ENCODE measurements at places on chromosomes 3 and 15.

DNA sequence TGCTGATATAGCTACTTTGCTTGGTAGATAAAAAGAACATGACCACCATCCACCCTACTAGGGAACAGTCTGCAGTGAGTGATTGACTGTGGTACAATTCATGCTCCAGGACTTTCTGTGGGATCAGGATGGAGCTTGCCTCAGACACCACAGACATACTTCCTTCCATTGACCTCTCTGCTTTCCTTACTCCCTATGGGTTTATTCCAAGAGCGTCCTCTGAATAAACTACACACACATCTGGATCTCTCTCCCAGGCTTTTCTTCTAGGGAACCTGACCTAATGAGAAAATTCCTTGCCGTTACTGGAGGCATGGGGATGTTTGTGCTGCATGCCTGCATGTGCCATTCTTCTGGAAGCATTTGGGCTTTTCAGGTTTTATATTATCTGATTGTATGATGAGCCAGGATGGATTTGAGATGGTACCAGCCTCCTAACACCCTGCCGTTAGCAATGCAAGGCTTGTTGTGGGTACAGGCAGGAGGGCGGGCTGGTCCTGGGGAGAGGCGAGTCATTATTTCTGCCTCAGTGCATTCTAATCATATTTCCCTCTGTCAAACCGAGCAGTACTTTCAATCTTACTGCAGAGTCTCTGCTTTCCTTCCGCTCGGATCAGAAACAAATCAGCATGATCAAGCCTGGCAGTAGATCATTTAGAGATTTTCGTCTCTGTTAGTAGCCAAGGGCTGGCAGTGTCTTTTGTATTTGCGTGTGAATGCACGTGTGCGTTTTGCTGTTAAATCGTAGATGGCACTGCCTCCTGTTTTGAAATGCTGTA is 279.2 kb downstream of the PDCD6IP start:
- DNase-seq: no peak

DNA sequence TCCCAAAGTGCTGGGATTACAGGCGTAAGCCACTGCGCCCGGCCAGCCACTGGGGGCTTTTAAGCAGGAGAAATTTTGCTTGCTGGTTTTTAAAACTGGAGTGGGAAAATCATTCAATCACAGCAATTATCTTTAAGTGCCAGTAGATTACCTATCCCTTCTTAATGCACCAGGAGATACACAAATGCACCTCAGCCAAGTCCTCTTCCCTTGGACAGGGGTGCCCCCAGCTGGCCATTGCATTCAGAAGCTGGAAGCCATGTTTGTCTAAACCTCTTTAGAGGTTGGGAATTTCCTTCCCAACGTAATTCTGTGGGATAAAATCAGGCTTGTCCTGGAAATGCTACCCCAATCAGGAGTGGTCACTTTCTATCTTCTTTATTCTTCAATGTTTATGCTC is 26.6 kb downstream of the MIX23 start:
- no peak for DNase-seq

- DNase-seq: no peak
Observed at GRCh38 chr3:40102182-40102581, 207.3 kb upstream of the EIF1B start.

DNA sequence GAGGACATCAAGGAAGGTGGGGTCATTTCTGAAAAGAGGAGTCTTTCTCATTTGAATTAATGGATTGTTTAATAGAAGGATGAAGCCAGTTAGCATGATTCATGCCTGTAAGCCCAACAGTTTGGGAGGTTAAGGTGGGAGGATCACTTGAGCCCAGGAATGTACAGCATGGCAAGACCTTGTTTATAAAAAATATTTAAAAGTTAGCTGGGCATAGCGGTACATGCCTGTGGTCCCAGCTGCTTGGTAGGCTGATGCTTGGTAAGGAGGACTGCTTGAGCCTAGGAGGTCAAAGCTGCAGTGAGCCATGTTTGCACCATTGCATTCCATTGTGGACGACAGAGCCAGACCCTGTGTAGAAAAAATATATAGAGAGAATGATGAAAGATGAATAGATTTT is 165.5 kb downstream of the ALCAM start:
- DNase-seq: no peak

DNA sequence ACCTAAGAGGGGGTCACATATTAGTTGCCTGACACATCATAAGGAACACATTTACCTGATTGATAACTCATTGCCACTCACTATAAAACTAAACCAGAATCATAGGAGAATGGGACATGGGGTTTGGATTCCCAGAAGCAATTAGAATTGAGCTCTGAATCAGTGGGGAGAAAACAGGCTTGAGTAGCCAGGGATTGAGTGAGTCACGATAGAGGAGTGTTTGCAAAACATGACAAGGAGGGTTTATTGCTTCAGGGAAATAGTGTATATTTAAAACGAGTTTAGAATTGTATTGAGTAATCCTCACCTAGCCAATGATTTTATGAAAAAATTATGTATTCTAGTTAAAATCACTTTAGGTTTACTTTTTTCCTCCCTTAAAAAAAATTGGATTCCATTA is 101.1 kb upstream of the THRB start:
- DNase-seq: no peak

DNA sequence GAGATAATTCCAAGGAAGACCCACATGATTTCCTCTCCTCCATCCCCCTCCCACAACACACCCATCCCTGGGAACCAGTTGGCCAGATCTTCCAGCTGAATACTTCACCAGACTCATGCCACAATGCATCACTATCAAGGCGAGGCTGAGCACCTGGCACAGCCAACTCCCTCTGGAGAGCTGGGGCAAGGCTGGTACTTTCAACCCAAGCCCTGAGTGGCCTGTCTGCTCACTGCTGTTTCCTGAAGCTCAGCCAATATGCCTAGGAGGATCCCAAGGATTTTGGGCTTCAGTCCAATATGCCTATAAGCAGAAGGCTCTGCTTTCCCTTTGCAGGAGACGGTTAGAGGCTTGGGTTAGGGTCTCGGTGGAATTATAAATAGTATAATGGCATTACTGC is 90.9 kb upstream of the NEO1 start:
- no peak for DNase-seq

DNA sequence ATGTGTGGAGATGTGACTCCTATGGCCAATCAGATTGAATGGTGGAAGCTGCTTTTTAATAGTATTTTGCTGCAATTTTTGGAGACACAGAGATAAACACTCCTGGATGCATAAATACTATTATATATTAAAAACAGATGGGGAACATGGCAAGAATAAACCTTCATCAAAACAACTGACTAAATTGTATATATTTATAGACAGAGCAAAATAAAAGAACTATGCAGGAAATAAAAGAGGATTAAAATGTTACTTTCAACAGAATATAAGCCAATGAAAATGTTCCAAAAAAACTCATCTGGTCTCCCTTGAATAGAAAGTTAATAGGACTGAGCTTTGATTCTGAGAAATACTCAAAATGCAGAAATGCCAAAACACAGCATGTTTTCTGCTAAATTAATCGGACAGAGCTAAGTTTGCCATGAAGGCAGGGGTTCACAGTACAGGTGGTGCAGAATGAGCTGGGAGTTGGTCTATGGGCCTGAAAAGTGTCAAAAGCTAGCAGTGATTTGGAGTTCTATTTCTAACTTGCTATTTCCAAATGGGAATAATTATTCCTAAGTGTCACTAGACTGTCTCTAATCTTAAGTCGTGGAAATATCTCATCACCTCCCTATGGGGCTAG is 227.2 kb downstream of the CNTN3 start:
- DNase-seq: no peak

GRCh38 chr3:34419801-34420200 is 621.4 kb downstream of the PDCD6IP start:
- no peak for DNase-seq

Measured in cortex of kidney (tissue), 1 donor.